ENCODE measurements at places on chromosomes 4 and X. TPM values are rescaled to one million over a fixed set of nuclear protein-coding genes. Genes with fewer than 3 reads are reported as not detected.

The PLS3 gene
- 69.7 TPM for total RNA-seq

The CAPN6 gene
- total RNA-seq = under 0.01 TPM

The ARHGAP24 gene
- 8.1 TPM for total RNA-seq

The MRPL1 gene
- total RNA-seq = 39.7 TPM

The FREM3 gene
- total RNA-seq = not detected

The SPACA5 gene
- total RNA-seq = not detected

The MAGEA11 gene
- total RNA-seq = not detected

The ADH7 gene
- not detected for total RNA-seq

The GPRIN3 gene
- total RNA-seq = under 0.01 TPM

The CYTL1 gene
- 1.5 TPM for total RNA-seq

The DMD gene
- 1.8 TPM for total RNA-seq

The MAGED4 gene
- total RNA-seq = 81.3 TPM

The NDST3 gene
- under 0.01 TPM for total RNA-seq

The IL3RA gene
- not detected for total RNA-seq

The HSFX4 gene
- total RNA-seq = not detected

The TMPRSS11A gene
- not detected for total RNA-seq

The GIMD1 gene
- not detected for total RNA-seq

All from bronchus fibroblast of lung (primary cell).